Midbrain (tissue), 1 donor: ENCODE measurements at places on chromosomes 13 and 19.

- no peak for DNase-seq
These were observed 64.2 kb upstream of the GTF2F2 start for GRCh38 chr13:45055902-45056648.

GRCh38 chr13:110124201-110124940 lies 182.6 kb downstream of the COL4A1 start:
- no peak for DNase-seq

- no peak for DNase-seq
These were observed 601.8 kb downstream of the SLITRK6 start for GRCh38 chr13:85197431-85197830.

GRCh38 chr19:28864024-28864503 lies 348.9 kb downstream of the UQCRFS1 start:
- no peak for DNase-seq

GRCh38 chr13:49060678-49061387 lies 85.1 kb downstream of the FNDC3A start:
- DNase-seq, result no peak

DNA sequence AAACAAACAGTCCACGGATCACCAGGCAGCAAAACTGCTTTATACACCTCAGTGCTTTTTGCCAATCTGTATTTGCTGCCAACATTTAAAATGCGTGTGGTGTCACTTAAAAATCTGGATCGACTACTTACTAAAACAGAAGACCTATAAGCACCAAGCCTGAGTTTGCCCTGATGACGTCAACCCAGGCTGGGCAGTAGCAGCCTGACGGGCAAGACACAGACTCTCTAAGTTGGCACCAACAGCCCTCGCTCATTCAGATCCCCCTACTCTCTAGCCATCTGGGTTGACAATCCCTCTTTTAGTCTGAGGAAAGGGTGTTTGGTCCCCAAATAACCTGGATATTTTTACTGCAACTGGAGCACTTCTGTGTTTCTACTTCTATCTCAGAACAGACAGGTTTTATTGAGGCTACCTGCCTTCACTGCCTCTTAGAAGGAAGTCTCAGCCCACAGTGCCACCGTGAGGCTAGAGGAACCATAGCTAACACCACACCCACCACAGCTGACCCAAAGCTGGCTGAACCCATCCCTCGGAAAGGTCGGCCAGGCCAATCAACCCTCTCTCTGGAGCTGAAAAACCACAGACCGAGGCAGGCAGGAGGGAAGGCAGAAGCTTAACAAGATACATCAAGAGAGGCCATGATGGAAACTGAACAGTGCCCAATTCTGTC lies 6.9 kb downstream of the SUGP2 start:
- DNase-seq, result peak; percentile 4

DNA sequence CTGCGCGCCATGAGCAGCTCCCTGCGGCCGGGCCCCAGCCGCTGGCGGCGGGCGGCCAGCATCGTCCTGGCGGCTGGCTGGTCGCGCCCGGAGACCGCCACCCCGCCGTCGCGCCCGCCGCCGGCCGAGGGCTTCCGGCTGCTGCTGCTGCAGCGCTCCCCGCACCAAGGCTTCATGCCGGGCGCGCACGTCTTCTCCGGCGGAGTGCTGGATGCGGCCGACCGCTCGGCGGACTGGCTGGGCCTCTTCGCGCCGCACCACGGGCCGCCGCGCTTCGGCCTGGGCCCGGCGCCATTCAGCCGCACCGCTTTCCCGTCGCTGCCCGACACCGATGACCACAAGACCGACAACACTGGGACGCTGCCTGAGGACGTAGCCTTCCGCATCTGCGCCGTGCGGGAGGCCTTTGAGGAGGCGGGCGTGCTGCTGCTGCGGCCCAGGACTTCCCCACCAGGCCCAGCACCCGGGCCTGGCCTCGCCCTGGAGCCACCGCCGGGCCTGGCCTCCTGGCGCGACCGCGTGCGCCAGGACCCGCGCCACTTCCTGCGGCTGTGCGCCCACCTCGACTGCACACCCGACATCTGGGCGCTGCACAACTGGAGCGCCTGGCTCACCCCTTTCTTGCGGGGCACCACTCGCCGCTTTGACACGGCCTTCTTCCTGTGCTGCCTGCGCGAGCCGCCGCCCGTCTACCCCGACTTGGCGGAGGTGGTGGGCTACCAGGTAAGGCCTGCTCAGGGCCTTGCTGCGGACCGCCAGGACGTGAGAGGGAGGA lies 518 bp downstream of the NUDT19 start:
- DNase-seq, result peak; percentile 42

DNA sequence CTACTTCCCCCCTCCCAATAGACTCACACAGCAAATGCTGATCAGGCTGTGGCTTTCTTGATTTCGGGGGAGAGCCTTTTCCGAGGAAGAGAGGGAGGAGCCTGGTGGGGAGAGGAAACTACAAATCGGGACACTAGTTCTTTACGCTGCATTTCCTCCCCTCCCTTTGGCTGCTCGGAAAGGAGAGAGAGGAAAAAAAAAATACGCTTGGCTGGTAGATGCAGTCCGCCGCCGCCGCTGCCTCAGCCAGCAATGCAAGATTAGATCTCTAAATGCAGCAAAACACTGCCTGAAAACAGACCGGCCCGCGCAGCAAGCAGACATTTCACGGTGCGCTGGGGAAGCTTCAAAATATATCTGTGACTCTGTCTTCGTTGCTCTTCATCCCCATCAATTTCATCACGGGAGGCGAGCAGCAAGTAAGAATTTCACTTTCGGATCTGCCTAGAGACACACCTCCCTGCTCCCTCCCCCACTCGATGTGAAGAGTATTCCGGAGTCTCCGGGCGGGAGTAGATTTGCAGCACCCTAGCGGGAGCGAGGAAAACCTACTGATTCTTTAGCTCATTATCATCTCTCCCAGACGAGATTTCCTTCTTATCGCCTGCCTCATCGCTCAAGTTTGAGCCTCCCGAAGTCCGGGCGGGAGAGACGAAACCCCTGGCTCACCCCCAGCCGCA lies at the start of gene PCDH17:
Gene PCDH17, plus strand, starts transcription at position 149 of the 680 bp plus-strand sequence. CDS start 803 bp downstream, outside the sequence.
- no peak for DNase-seq

DNA sequence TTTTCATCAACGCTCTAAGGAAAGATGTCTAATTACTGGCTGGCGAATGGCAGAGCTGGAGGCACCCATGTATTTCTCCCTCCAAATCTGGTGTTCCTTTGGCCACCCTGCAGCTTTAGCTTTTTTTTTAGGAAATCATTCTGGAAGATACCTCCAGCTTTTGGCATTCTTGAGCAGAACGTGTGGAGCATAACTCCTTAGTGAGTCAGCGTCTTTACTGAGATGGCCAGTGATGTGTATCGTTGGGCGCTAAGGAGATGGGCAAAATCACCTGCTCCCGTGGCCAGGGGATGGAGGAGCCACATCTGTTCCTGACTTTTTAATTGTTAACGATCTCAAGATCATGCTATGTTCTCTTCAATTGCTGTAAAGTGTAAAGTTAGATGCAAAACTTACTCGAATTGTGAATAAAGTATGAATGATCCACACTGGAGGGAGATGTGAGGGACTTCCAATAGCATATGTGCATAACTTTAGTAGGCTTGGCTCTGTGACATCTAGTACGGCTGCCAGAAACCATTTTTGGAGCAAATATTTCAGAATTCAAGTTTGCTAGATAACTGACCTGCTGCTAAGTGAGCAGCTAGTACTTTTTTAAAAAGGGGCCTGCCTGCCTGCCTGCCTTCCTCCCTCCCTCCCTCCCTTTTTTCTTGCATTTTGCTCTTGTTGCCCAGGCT lies 24.4 kb upstream of the C1QTNF9 start:
- no peak for DNase-seq

GRCh38 chr19:43467730-43468129 lies 2.3 kb upstream of the LYPD3 start:
- DNase-seq, result no peak

- DNase-seq, result no peak
These were observed 20.4 kb downstream of the LMTK3 start for GRCh38 chr19:48490981-48491792.

- DNase-seq, result no peak
These were observed 59.0 kb downstream of the KLF2 start for GRCh38 chr19:16383584-16384161.

- no peak for DNase-seq
These were observed 7.1 kb upstream of the DPP9 start for GRCh38 chr19:4730740-4731171.

DNA sequence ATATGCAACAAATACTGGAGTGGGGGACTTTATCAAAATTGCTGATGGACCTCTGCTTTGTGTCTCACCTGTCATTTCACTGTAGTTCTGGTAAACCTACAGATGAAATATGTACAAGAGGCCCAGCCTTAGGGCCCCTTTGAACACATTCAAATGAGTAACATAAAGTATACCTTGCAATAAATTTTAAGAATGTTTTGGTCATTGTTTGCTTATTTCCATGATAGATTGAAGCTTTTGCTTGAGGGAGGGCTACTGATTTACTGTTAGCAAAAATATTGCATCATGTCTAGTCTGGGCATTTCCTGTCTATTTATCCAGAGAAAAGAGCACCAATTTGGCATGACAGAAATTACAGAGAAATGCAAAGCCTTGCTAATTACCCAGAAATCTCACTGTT lies 705.5 kb upstream of the PCDH9 start:
- DNase-seq, result no peak

- DNase-seq, result no peak
These were observed 41.6 kb downstream of the ARHGAP35 start for GRCh38 chr19:46902402-46902766.
